Right lung (tissue), 10 donors: ENCODE measurements at places on chromosomes 7 and 10.
A peak's percentile ranks its signal among the peaks of the same experiment; 100 is the strongest.

- no peak for DNase-seq
Observed at GRCh38 chr10:130968964-130969363, 342.6 kb downstream of the TCERG1L start.

GRCh38 chr7:123633553-123633952, 22.1 kb upstream of the LMOD2 start:
- no peak for DNase-seq

GRCh38 chr10:84108797-84109196, 30.5 kb upstream of the GHITM start:
- no peak for DNase-seq

- DNase-seq: no peak
Observed at GRCh38 chr10:71248210-71248609, 35.8 kb downstream of the UNC5B start.

DNA sequence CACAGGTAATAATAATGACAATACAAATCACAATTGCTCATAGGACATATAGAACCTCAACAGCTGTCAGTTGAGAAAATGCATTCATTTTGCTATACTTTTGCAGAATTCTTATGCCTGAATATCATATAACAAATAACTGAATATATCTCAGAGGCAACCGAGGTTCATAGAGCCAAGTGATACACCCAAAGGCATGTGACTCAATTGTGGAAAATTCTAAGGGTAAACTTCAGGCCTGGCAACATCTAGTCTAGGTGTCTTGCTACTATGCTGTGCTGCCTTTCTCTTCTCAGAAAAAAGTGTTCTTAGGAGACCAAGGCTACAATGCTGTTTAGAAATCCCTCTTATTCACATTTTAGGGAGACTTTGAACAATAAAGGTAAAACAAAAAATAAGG, 270.7 kb downstream of the BAMBI start:
- no peak for DNase-seq

GRCh38 chr10:63627396-63627795, 106.2 kb downstream of the REEP3 start:
- no peak for DNase-seq

GRCh38 chr7:155423337-155424285, 34.3 kb upstream of the EN2 start:
- DNase-seq: no peak

DNA sequence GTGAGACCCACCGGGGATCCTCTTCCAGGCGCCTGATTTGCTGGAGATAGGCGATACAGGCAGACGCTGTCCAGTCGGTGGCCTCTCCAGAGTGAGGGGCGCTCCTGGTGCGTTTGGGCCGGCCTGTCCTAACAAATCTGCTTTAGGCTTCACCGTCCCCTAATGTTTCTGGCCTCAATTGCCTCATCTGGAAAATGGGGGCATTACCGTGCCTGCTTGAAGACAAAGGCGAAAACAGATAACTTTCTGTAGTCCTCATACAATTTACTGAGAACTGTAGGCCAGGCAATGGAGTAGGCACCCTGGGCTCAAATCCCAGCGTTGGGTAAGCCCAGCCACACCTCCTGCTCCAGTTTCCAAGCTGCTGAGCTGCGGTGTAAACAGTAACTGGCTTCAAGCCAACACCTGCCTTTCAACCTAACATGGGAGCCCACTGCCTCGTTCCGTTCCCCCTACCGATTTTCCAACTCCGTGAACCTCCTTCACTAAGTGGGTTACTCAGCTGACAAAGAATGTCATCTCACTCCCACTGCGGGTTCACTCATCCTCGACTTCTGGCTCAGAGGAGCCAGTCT, 589 bp upstream of the ZFAND4 start:
- DNase-seq: peak; percentile 17

DNA sequence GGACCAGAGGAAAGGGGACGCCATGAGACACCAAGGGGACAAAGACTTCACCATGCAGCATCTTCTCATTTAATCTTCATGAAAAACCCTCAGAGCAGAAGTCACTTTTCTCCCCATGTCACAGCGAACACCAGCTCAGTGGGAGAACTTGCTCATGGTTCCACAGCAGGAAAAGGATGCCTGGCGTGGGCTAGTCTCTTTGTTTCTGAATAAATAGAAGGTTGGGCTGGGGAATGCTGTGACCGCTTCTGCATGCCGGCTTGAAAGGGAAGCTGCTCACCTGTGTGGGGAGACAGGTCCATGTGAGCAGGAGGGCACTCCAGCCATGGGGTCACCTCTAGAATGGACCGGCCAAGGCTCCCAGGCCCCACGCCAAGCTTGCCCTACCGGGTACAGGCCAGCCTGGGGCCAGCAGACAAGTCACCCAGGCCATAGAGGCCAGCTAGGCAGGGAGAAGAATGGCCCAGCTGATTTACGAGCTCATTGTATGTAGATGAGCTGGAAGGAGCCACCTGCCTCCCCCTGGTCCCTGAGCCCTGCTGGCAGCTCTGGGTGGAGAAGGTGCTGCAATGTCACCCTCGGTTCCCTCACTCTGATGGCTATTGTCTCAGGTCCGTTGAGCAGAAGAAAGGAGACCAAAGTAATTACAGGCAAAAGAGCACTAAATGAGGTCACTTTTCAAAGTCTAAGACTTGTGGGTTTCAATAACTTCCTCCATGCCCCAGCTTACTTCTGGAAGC, 82.0 kb upstream of the PDZD8 start:
- no peak for DNase-seq

DNA sequence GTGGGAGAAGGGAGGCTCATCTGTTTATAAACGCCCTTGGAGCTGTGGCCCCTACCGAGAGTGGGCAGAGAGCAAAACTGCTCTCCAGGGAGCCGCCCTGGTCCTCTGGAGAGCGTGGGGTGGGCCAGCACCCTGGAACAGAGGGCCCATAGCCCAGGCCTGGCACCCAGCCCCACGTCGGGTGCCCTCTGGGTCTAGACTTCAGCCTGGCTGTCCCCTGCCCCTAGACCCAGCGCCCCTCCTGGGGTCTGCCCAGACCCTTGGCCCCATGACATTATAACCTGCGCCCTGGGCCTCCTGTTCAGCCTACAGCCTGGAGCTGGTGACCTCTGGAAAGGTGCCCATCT, 24.7 kb downstream of the GET4 start:
- no peak for DNase-seq

DNA sequence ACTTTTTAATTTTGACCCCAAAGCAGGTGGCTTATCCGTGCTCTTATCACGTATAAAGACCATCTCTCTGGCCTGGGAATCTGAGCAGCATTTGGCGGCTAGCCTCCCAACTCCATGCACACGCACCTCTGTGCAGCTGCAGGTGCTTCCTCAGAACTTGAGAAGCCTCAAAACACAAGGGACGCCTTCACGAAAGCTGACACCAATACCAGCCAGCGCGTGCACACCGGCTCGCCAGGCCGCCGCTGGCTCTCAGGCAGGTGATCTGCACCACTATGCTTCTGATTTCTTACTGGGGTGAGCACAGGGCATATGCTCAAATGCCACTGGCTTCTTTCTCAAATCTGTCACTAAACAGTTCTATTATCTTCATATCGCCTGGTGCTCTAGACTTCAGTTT, 145.0 kb downstream of the PARD3 start:
- DNase-seq: no peak

DNA sequence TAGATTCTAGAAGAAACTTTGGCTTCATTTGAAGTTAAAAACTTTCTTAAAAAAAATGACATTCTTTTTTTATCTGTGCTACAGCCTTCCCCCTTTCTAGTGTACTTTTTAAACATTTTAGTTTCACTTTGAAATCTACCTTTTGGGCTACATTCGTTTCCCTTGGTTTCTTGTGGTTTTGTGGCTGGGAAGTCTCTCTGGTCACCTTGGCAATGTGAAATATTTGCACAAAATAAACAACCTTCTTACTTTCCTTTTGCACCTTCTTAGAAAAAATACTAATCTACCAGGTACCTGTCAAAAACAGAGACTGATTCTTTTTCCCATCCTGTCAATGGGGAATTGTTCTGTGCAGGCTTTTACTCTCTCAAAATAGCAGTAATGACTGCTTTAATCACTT, 350.2 kb downstream of the GATA3 start:
- no peak for DNase-seq

- no peak for DNase-seq
Observed at GRCh38 chr7:131532570-131533091, 23.8 kb downstream of the PODXL start.

DNA sequence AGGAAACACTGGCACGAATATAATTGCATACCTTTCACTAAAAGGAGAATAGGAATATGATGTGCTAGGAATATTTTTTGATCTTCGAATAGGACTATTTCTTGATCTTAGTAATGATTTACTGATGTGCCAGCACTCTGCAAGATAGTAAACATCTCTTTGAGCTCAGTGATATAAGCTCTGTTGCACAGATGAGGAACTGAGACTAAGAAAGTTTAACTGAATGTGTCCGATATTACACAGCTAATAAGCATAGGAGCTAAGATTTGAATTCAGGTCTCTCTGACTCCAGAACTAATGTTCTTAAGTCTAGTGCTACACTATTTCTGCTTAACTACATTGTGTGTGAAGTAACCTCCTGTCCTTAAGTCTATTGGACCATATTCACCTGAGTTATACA, 98.4 kb upstream of the PTPRZ1 start:
- DNase-seq: no peak

DNA sequence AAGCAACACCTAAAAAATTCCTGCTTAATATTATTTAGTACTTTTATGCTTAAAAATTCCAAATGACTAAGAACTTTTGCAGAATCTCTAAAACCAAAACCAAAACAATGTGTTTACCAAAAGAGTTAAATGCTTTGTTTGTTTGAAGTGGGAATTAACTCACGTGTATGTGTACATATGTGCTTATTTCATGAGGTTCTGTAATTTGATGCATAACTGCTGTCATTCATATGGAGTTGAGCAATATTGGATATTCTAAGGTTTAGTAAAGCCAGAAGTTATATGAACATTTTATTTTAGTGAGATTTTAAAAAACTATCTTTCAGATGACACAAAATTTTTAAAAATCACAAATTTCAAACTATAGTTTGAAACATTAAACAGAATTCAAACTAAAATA, 157.1 kb downstream of the PIP4K2A start:
- no peak for DNase-seq

GRCh38 chr10:80268266-80268665, 21.2 kb downstream of the MAT1A start:
- DNase-seq: no peak

GRCh38 chr10:120559800-120560199, 102.8 kb downstream of the PLPP4 start:
- DNase-seq: no peak

GRCh38 chr10:103493362-103493915, at the start of gene NEURL1:
Gene NEURL1 (plus strand): TSS chr10:103493705. CDS start chr10:103494388, 683 bp downstream.
- DNase-seq: no peak

DNA sequence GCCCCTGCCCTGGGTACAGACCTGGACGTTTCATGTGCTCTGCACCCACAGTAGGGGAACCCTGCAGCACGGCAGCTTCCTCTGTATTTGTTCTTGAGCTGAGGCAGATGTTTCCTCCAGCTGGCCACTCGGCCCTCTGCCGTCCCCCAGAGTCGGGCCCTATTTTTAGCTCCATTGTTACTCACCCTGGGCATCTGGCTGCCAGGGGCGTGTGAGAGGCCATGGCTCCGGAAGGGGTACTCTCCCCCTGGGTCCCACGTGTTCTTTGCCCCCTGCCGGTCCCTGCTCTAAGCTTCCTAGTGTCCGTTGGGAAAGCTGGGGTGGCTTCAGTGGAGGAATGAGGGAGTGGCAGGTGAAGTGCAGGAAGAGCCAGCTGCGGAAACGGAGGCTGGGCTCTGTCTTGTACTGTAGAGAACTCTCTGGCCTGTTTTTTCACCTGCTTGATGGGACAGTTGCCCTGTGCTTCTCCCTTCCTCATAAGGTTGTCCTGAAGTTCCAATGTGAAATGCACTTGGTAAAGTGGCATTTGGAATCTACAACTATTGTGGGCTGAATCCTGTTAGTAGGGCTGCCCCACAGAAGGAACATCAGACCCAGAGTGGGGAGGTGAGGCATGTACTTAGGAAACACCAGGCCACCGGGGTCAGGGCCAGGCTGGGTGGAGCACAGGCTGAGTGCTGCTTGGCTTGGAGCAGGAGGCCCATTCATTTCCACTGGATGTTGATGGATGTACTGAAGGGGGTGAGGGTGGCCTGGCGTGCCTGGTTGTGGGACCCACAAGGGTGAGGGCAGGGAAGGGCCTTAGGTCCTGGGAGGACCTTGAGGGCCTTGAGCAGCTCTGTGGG, 30.6 kb downstream of the PALD1 start:
- peak; percentile 70 for DNase-seq

- DNase-seq: no peak
Observed at GRCh38 chr10:132162021-132162531, 24.7 kb upstream of the DPYSL4 start.

- DNase-seq: peak; percentile 10
Observed at GRCh38 chr10:4698075-4698474, 127.9 kb upstream of the AKR1E2 start.

DNA sequence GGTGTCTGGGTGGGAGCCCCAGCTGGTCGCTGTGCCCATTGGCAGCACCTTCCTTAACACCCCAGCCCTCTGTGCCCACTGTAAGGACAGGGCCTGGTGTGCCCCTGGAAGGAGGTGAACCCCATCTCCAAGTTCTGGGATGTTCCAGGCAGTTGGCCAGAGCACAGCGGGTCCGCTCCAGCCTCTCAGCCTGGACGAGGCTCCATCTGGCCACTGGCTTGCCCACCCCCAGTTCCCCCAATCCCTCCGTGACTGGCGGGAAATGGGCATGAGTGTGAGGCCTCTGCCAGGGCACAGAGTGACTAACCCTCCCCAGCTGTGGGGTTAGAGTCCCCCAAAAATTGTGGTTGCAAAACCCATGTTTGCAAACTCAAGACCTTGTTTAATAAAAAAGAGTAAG, 15.6 kb downstream of the GRIFIN start:
- no peak for DNase-seq

- DNase-seq: no peak
Observed at GRCh38 chr7:45977256-45977780, 56.2 kb upstream of the IGFBP3 start.

DNA sequence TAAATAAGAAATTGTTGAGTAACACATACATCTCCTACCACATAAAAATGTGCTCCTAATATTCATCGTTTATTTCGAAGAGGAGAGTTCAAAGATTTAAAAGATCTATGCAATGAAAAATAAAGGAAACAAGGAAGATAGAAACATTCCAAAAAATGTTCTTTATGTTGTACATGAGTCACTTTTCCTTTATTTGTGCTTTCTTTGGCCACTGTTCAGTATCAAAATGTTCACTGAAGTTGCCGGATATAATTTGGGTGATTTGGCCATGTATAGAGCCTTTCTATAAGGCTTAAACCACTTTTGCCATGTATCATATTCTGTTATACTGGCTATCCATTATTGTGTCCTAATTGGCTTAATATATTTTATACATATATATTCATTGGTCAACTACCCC, 62.9 kb upstream of the PRR15 start:
- DNase-seq: no peak

DNA sequence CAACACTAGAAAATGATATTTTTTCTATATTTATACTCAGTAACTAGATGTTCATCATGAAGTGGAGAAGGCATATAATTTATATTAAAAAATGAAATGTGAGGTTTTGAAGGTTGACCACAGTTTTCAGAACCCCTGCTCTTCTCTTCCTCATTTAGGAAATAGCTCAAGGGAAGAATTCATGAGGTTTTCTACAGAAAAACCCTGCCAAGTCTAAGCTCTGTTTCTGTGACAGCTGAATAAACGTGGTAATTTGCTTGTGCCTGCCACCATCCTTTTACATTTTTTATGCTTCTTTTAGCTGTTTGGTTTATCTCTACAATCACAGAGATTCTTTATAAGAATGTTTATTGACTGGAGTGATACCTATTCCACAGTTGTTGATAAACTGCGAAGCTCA, 630.3 kb upstream of the POT1 start:
- no peak for DNase-seq
